ENCODE measurements at places on chromosomes 1 and 21. TPM values are rescaled to one million over a fixed set of nuclear protein-coding genes. Genes with fewer than 3 reads are reported as not detected.

Gene AMY1B
- not detected for total RNA-seq

Gene C1orf87
- total RNA-seq: not detected

Gene BTBD19
- total RNA-seq: 15.1 TPM

Gene OR10J1
- total RNA-seq: not detected

Gene AKNAD1
- total RNA-seq: not detected

Gene GBP6
- total RNA-seq: not detected

Gene ATP1A4
- not detected for total RNA-seq

Gene MAB21L3
- not detected for total RNA-seq

- H3K36me3 ChIP-seq: no peaks in the 10 kb centered on the region
- DNase-seq: no peak
- no peaks in the 10 kb centered on the region for H3K27me3 ChIP-seq
- H3K27ac ChIP-seq: no peak overlapping the region
These were observed 13.7 kb downstream of the TMPRSS2 start for GRCh38 chr21:41494242-41494641.

DNA sequence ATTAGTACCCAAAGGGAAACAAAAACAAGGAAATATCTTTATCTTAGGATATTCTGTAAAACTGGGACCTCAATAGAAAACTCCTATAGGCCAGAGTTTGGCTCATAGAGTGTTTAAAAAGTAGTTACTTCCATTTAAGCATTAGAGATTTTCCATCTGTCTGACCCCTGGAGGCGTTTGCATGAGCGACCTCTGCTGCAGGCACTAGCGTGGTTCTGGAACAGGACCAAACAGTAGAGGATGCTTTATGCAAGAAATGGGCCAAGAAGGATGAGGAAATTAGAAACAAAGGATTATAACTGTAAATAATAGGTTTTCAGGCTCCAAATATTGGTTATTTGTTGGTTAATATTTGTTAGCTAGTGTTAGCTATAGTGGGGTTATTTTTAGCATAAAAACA is 5.7 kb downstream of the ZBTB40 start:
- DNase-seq: no peak
- H3K27ac ChIP-seq: no peak overlapping the region
- H3K4me3 ChIP-seq: no peak overlapping the region
- peaks cover 17% of the 10 kb centered on the region for H3K4me1 ChIP-seq

- no peaks in the 10 kb centered on the region for H3K36me3 ChIP-seq
- H3K27me3 ChIP-seq: no peaks in the 10 kb centered on the region
- H3K4me3 ChIP-seq: no peak overlapping the region
- no peak overlapping the region for H3K27ac ChIP-seq
- no peaks in the 10 kb centered on the region for H3K4me1 ChIP-seq
These were observed 615.5 kb upstream of the ADAMTS5 start for GRCh38 chr21:27582246-27582947.

GRCh38 chr1:7811476-7811875 is 27.4 kb downstream of the PER3 start:
- H3K4me3 ChIP-seq: no peak overlapping the region
- no peaks in the 10 kb centered on the region for H3K4me1 ChIP-seq
- no peaks in the 10 kb centered on the region for H3K27me3 ChIP-seq
- peaks cover 63% of the 10 kb centered on the region for H3K36me3 ChIP-seq

GRCh38 chr1:117060441-117061317 is 553 bp downstream of the TTF2 start:
- peak overlapping the region; percentile 77 for H3K4me3 ChIP-seq
- peak overlapping the region; percentile 39 for H3K27ac ChIP-seq
- H3K4me1 ChIP-seq: no peaks in the 10 kb centered on the region
- no peaks in the 10 kb centered on the region for H3K27me3 ChIP-seq
- no peak for DNase-seq
- H3K36me3 ChIP-seq: no peaks in the 10 kb centered on the region

- peak; percentile 82 for DNase-seq
- H3K27me3 ChIP-seq: no peaks in the 10 kb centered on the region
- no peak overlapping the region for H3K4me3 ChIP-seq
- peaks cover 31% of the 10 kb centered on the region for H3K36me3 ChIP-seq
- no peaks in the 10 kb centered on the region for H3K4me1 ChIP-seq
These were observed 33.8 kb downstream of the GDAP2 start for GRCh38 chr1:117895482-117896114.

DNA sequence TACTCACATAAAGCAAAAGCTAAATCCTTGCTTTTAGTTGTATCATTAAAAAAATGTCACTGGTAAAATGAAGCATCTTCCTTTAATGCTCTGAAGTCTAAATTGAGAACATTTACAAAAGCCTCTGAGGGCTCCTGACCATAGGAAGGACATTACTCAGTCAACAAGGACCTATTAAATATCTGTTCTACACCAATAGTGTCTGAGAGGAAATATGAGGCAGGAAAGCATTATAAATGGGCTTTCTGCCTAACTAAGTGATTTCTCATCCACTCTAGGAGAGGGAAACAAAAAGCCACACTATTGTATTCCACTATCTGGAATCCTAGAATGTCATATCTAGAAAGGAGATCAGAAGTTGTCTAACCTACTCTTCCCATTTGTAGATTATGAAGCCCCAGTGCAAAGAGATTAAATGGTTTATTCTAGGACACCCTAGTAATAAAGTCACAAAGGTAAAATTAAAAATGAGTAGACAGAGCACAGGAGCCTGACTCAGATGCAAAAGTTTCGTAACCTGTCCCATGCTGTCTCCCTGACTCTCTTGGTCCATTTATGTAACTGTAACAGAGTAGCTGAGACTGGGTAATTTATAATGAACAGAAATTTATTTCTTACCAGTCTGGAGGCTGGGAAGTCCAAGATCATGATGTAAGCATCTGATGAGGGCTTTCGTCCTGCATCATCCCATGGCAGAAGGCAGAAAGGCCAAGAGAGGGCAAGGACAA is 17.6 kb downstream of the RGS1 start:
- H3K4me3 ChIP-seq: no peak overlapping the region
- H3K27ac ChIP-seq: no peak overlapping the region
- no peaks in the 10 kb centered on the region for H3K27me3 ChIP-seq

DNA sequence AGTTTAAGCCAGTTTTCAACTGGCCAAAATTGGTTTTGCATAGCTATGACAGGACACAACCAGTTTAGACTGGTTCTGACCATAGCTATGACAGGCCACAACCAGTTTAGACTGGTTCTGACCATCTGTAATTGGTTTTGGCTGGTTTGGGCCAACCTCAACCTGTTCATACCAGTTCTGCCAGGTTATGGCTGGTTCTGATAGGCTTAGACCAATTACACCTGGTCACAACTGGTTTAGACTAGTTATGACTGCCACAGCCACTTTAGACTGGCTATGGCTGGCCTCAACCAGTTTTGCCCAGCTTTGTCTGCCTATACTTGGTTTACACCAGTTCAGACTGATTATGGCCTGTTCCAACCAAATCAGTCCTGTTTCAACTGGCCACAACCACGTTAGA is 353.2 kb upstream of the CAMK1G start:
- no peak for DNase-seq
- no peak overlapping the region for H3K4me3 ChIP-seq
- no peak overlapping the region for H3K27ac ChIP-seq
- no peaks in the 10 kb centered on the region for H3K27me3 ChIP-seq

DNA sequence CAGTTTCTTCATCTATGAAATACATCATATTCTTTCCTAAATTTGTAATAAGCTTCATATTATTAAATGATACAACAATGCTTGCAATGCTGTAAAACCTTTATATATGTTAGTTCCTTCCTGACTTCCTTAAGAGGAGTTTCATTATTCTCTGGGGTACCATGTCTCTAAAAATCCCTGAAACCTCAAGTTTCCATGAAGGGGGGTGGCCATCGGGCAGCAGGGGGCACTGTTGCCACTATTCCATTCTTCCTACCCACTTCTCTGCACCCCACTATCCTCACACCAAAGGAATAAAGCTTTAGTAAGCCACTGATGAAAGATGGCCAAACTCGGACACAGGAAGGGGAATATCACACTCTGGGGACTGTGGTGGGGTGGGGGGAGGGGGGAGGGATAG is 9.0 kb upstream of the DMRTB1 start:
- DNase-seq: no peak
- H3K27me3 ChIP-seq: peaks cover 3% of the 10 kb centered on the region
- H3K36me3 ChIP-seq: no peaks in the 10 kb centered on the region
- H3K27ac ChIP-seq: no peak overlapping the region

- DNase-seq: no peak
- H3K4me1 ChIP-seq: no peaks in the 10 kb centered on the region
- H3K4me3 ChIP-seq: no peak overlapping the region
- H3K27me3 ChIP-seq: no peaks in the 10 kb centered on the region
- no peak overlapping the region for H3K27ac ChIP-seq
- no peaks in the 10 kb centered on the region for H3K36me3 ChIP-seq
These were observed 3.8 kb downstream of the DNASE2B start for GRCh38 chr1:84402060-84402459.

DNA sequence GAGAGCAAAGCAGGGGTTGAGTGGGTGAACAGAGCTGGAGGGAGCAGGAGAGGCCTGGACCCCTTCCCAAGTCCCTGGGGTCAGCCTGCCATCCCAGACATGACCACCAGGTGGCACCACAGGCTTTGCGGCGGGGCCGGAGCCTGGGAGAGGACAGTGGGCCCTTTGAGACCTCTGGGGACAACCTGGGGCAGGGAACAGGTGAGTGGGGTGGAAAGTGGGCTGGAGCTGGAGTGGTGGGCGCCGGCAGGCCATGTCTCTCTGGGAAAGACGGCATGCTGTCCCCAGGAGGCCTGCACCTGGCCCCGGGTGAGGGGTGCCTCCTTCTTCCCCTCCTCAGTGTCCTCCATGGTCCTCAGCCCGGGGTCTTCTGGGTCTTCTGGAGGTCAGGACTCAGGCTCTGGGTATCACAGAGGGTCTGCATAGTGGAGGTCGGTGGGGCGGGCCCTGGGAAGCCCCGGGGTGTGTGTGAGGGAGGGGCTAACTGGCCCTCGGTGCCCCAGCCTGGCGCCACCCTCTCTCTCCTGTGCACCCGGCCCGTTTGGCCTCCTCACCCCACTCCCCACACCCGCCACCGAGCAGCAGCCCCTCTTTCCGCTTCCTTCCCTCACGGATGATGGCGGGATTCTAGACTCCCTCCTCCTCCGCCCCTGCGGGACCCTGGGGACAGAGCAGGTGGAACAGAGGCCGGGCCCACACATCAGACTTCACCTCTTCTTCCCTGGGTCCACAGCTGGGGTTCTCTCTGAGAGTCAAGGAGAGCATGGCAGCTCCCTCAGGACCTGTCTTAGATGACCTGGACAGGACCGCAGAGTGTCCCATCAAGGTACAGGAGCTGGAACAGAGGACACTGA is 28.5 kb upstream of the PKP1 start:
- H3K4me1 ChIP-seq: no peaks in the 10 kb centered on the region
- DNase-seq: no peak
- H3K27ac ChIP-seq: no peak overlapping the region
- no peak overlapping the region for H3K4me3 ChIP-seq

GRCh38 chr1:147771226-147772125 is 11.1 kb upstream of the GJA5 start:
- H3K4me3 ChIP-seq: peak overlapping the region; percentile 44
- DNase-seq: peak; percentile 51
- H3K36me3 ChIP-seq: no peaks in the 10 kb centered on the region
- peak overlapping the region; percentile 91 for H3K27ac ChIP-seq

DNA sequence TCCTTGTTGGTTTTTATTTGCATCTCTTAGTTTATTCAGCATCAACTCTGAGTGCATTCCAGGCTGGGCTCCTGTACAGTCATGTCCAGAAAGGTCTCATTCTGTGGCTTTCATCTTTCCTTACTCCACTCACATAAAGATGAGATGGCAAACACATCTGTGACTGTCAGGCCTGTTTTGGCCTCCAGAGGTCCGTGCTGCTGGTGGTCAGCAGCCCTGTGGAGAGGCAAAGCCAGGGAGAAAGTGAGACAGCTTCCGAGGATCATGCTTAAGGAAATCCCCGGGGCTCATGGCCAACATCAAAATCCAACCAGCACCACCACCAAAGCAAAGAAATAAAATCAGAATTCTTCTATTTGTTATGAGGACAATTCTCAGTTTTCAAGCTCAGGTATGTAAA is 96.1 kb upstream of the HIVEP3 start:
- no peaks in the 10 kb centered on the region for H3K27me3 ChIP-seq
- no peaks in the 10 kb centered on the region for H3K36me3 ChIP-seq
- no peaks in the 10 kb centered on the region for H3K4me1 ChIP-seq
- DNase-seq: no peak
- H3K27ac ChIP-seq: no peak overlapping the region
- no peak overlapping the region for H3K4me3 ChIP-seq

- H3K36me3 ChIP-seq: no peaks in the 10 kb centered on the region
- no peak overlapping the region for H3K4me3 ChIP-seq
- H3K27me3 ChIP-seq: no peaks in the 10 kb centered on the region
- H3K4me1 ChIP-seq: no peaks in the 10 kb centered on the region
- DNase-seq: no peak
These were observed 58.9 kb downstream of the VWA5B1 start for GRCh38 chr1:20349561-20349960.

DNA sequence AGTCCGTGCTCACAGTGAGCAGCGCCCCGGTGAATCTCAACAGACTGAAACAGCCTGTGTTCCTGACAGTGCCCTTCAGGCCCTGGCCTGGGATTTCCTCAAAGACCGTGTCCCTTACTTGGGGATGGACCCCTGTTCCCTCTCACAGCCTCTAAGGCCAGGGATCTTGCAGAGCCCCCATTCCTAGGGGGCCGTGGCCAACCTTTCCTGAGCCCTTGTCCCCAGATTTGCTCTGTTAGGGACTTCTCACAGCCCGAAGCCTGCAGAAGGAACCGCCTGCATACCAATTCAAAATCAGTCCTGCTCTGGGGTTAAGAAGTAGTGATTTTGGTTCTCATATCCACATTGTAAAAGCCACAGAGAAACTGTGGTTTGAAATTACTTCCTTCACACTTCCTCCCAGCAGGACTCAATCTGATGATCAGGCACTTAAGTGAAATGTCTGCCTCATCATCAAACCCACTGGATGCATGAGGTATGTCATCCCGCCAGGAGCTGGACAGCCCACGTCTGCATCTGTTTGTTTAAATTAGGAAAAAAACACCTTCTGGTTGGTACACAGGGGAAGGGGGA is 14.9 kb downstream of the ABCA4 start:
- no peak overlapping the region for H3K4me3 ChIP-seq
- H3K27me3 ChIP-seq: no peaks in the 10 kb centered on the region
- no peaks in the 10 kb centered on the region for H3K36me3 ChIP-seq
- no peak overlapping the region for H3K27ac ChIP-seq
- no peaks in the 10 kb centered on the region for H3K4me1 ChIP-seq
- DNase-seq: no peak

DNA sequence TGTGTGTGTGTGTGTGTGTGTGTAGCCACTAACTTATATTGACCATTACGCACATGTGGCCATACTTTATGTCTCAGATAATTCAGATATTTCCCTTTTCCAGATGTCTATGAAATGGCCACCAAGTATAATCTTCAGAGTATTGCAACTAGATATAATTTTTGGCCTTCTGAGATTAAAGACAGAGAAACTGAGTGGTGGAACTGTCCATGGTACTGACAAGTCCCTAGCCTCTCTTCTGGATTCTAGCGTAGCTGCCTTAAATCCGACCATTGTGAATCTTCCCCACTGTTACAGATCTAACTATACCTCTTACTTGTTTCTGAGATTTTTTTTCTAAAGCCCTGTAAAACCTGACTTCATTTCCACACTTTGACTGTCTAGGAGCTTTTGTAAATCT is 100.0 kb upstream of the SERTAD4 start:
- DNase-seq: no peak
- no peaks in the 10 kb centered on the region for H3K4me1 ChIP-seq
- no peaks in the 10 kb centered on the region for H3K27me3 ChIP-seq
- H3K36me3 ChIP-seq: no peaks in the 10 kb centered on the region
- H3K4me3 ChIP-seq: no peak overlapping the region

- H3K4me1 ChIP-seq: peaks cover 8% of the 10 kb centered on the region
- H3K27me3 ChIP-seq: no peaks in the 10 kb centered on the region
- peaks cover 9% of the 10 kb centered on the region for H3K36me3 ChIP-seq
- DNase-seq: no peak
These were observed 4.7 kb downstream of the OLFML2B start for GRCh38 chr1:162019006-162019405.
